ENCODE measurements at places on chromosomes 4 and X.

- no peak for DNase-seq
Observed at GRCh38 chr4:158778712-158779111, 9.9 kb downstream of the FNIP2 start.

GRCh38 chr4:86848136-86848535 lies 1.0 kb downstream of the SLC10A6 start:
- DNase-seq = peak; percentile 74

DNA sequence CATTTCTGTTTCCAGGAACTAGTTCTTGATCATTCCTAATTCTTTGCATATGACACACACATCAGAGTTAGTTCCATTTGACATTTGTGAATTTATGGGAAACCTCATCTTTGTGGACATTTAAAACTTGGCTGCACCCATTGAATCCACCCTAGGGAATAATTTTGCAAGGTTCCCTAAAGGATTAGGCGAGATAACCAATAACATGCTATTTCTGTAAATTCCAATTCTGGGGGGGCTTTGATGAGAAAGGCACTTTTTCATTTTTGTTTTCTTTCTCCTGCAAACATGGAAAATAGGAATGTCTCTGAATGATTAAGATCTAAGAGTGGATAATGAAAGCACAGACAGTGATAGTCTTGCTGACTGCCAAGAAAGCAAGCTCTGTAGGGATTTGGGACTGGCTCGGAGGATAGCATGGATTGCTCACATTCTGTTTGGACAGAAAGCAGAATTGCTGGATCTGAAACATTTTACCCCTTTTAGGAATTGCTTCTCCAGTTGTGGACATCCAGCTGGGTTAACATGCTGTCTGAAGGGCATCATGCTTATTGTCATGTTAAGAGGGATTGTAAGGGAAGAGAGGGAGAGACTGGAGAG lies 145.1 kb downstream of the NHS start:
- no peak for DNase-seq

DNA sequence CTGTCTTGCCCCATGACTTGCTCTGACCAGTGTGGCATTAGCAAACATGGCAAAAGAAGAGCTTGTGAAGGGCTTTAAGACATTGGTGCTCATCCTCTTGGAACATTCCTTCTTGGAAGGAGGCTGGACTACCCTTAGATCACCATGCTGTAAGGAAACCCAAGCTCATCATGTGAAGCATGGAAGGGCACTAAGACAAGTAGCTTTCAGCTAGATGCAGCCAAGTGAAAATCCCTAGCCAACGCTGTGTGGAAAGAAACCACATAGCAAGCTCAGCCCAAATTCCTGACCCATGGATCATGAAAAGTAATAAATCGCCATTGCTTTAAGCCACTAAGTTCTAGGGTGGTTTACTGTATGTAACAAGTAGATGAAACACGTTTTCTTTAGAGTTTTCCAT lies 12.4 kb upstream of the PACRGL start:
- DNase-seq = peak; percentile 66

- no peak for DNase-seq
Observed at GRCh38 chr4:86991994-86992393, 57.2 kb downstream of the AFF1 start.

DNA sequence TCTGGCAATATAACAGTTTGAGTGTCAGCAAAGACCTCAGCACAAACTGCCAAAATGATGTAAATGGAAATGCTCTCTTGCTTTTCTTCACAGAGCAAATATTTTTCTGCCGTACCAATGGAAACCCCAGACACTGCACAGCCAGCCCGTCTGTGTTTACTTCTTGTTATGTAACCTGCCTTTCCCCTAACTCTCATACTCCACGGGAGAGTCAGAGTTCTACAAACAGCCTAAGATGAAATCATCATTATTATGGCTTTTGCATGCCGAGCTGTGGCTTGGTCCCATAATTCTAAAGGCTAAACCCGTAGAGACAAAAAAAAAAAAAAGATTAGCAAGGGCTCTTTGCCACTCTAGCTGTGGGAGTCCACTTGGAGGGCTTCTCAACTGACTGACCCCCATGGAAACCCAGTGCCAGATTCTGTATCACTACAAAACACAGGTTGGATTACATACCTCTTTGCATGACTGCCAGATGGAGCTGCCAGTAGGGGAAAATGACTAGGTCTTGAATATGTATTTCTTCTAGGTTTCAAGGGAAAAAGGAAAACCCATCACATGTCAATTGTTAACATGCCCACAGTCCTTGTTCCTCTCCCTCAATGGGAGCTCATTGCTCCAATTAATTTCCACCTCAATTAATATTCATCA lies 197.2 kb upstream of the CNKSR2 start:
- DNase-seq = no peak

- DNase-seq = no peak
Observed at GRCh38 chrX:8418301-8418700, 46.3 kb upstream of the VCX3B start.

DNA sequence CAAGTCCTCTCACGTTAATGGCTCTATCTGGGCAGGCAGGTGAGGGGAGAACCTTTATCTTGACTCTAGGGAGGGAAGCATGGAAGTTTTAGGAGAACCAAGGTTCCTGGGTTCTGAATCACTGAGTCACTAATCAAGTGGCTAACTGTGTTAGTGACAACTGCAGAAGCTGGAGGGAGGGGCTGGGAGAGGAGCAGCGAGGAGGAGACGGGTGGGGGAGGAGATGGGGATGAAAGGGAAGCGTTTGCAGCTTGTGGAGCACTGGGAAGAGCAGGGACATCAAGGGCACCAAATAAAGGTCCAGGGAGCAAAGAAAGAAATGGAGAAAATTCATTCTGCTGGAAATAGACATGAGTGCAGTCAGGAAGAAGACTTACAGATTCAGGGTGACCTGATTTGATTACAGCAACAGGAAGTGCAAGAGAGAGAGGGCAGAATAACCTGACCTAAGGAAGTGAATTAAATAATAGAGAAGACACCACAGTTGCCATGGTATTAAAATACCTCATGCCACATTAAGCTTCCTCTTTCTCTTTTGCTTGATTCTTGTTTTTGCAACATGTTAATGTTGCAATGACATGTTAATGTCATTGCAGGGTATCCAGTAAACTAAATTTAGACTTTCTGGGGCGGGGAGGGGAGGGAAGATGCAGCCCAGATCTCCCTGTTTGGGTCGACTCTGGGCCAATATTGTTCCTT lies 4.5 kb upstream of the SETD7 start:
- no peak for DNase-seq

GRCh38 chr4:93671093-93671492 lies 157.5 kb upstream of the ATOH1 start:
- no peak for DNase-seq

DNA sequence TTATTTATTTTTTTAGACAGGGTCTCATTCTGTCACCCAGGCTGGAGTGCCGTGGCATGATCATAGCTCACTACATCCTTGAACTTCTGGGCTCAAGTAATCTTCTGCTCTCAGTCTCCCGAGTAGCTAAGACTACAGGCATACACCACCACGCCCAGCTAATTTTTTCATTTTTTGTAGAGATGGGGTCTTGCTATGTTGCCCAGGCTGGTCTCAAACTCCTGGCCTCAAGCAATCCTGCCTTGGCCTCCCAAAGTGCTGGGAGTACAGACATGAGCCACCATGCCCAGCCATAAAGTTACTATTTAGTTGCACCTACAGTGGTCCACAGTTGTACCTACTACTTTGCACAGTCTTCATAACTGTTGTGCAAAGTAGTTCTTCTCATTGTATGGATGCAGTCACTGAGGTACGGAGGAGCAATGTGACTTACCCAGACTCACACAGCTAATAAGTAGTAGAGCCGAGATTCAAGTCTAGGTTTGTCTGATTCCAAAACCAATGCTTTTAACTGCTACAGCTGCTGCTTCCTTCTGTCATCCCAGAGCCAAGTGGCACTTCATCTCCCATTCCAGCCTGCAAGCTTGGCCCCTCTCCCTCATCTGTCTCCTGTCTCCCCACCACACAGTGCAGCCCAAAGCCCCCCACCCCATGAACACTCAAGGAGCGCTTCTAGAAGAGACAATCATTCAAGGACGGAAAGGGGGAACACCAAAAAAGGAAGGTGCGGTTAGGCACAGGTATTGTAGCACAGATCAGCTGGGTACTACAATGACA lies 24.0 kb upstream of the IQSEC2 start:
- no peak for DNase-seq

DNA sequence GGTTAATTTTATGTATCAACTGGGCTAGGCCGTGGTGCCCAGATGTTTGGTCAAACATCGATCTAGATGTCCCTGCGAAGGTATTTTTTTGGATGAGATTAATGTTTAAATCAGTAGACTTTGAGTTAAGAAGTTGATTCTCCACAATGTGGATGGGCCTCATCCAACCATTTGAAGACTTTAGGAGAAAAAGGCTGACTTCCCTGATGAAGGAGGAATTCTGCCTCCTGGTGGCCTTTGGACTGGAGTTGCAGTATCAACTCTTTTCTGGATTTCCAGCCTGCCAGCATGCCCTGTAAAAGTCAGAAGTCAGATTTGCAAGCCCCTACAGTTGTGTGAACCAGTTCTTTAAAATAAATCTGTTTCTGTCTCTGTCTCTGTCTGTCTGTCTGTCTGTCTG lies 91.4 kb downstream of the STK32B start:
- DNase-seq = no peak

- no peak for DNase-seq
Observed at GRCh38 chrX:13786048-13786447, 30.8 kb downstream of the GPM6B start.

GRCh38 chr4:41065434-41066006 lies 148.8 kb downstream of the APBB2 start:
- no peak for DNase-seq

DNA sequence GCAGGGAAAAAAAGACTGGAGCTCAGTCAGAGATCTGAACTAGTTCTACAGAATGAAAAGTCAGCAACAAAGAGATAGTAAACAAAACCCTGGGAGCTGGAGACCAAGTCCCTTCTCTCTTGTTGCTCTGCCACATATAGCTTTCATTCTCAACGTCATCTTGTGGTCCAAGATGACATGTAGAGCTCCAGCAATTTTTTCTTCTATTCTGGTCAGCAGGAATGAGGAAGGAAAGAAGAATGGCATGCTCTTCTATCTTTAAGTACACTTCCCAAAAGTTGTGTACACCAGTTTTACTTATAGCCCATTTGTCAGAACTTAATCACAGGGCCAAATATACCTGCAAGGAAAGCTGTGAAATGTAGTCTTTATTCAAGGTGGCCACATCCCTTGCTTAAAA lies 45.6 kb downstream of the RAP2C start:
- DNase-seq = no peak

GRCh38 chr4:119314356-119314755 lies 7.6 kb downstream of the FABP2 start:
- no peak for DNase-seq

- no peak for DNase-seq
Observed at GRCh38 chr4:177374966-177375365, 65.3 kb downstream of the NEIL3 start.

GRCh38 chrX:123339221-123339905 lies 155.3 kb downstream of the GRIA3 start:
- peak; percentile 51 for DNase-seq

DNA sequence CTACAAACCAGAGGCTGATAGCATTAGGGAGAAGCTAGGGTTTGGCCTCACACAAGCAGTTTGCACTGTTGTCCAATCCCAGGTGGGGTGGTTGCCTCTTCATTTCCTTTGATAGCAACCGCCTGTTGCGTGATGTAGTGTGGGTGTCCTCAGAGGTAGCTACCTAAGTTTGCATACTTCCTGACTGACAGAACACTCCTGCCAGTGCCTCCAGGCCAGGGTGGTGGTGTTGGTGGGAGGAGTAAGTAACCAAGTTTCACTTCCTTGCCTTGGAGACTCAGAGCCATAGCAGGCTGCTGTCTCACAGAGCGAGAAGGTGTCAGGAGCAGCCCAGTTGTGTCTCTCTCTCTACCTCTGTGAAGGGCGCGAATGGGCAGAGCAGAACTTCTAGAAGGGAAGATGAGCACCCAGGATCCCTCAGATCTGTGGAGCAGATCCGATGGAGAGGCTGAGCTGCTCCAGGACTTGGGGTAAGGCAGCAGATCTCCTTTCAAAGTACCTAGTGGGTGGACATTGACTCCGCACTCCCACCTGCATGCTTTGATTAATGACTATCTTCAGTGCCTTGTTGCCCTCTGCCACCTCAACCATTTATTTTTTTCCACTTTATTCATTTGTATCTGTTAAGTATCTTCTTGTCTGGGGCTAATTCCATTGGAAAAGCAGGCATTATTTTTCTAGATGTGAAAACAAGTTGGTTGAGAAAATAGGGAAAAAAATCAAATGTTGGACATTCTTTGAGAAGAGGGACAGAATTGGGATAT lies at the start of gene DAPP1:
DAPP1 (plus strand) TSS at position 283 of the 764 bp plus-strand sequence; CDS start at position 370, 87 bp downstream.
- DNase-seq = no peak

- DNase-seq = peak; percentile 58
Observed at GRCh38 chr4:113645771-113646441, 115.6 kb downstream of the CAMK2D start.

DNA sequence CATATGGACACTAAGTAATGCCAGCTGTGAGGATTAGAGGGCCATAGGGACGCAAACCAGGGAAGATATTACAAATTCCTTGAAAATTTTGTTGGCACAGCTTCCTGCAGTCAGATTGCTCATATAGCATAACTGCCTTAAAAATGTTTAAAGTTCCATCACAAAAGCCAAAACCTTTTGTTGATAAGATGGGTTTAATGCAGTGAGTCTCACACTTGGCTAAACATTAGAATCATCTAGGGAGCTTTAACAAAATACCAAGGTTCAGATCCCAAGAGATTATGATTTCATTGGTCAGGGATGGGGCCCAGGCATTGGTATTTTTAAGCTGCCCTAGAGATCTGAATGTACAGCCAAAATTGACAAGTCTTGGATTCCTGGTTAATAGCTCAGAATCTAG lies 376.5 kb upstream of the MAD2L1 start:
- peak; percentile 88 for DNase-seq

GRCh38 chr4:28558895-28559294 lies 1698.3 kb downstream of the STIM2 start:
- no peak for DNase-seq

GRCh38 chrX:153649178-153649914 lies 2.3 kb downstream of the DUSP9 start:
- DNase-seq = peak; percentile 15

DNA sequence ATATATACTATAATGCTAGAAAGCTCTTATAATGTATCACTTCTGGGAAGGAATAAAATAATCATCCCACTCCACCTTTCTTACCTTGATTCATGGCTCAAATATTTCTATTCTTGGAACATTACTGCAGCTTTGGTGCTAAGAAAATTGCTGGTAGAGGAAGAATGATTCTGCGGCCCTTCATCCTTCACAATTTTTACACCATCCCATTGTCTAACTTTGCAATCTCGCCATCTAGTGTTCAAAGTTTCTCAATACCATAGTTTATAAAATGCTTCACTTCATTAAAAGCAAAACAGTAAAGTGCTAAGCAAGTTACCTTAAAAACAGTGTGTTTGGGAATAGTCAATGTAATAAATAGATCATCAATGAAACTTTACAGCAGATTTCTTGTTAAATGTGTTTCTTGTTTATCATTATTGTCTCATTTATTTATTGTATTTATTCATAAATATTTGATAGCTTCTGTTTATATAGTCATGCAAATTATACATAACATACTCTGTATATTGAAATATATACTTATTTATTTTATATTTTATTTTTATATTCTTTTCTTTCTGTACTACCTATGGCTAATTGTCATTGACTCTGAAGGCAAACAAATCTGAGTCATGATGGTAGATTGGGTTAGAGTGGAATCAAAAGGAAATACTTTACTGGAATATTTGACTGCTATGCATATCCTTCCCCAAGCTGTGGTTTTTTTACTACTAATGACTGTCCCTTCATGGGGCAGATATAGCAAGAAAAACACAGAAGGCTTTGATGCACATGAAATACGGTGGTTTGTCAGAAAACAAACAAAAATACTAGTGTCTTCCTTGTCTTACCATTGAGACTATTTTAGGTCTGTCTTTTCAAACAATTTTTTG lies 390.7 kb downstream of the MAPK10 start:
- DNase-seq = peak; percentile 42

- no peak for DNase-seq
Observed at GRCh38 chr4:165784672-165785071, 88.4 kb upstream of the TLL1 start.

All from foreskin fibroblast (primary cell).